ENCODE measurements at places on chromosomes 2 and 18.

DNA sequence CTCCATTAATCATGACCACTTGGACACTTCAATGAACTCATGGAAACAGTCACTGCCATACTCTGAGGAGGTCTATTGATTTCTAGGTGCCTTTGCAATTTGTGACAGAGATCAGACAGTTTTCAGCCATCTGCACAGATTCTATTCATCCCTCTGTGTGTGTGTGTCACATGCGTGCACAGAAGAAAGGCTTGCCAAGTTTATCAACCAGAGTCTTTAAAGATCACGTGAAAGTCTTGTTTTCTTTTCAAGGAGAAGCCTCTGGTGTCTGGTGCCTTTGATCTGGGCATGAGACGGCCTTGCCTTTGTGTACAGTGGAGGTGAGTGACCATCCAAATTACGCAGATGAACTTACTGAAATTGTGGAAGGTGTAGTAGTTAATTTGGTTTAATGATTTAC is 164.2 kb downstream of the VAPA start:
- DNase-seq = no peak

- no peak for DNase-seq
Measured at GRCh38 chr2:69798290-69798908, 31.1 kb upstream of the GMCL1 start.

GRCh38 chr2:240520974-240521350 is 36.8 kb downstream of the ANKMY1 start:
- DNase-seq = peak; percentile 59

- no peak for DNase-seq
Measured at GRCh38 chr18:62122330-62122729, 64.5 kb downstream of the PIGN start.

DNA sequence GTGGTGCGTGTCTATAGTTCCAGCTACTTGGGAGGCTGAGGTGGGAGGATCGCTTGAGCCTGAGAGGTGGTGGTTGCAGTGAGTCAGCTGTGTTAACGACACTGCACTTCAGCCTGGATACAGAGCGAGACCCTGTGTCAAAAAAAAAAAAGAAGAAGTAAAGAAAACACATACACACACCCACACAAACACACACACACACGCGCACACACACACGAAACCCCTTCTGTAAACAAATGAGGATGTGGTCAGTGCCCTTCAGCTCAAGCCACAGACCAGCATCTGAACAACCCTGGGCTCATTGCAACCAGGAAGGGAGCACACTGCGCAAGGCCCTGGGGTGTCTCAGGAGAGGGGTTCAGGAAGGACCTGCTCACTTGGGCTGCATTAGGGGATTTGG is 47.9 kb upstream of the KCNF1 start:
- no peak for DNase-seq

DNA sequence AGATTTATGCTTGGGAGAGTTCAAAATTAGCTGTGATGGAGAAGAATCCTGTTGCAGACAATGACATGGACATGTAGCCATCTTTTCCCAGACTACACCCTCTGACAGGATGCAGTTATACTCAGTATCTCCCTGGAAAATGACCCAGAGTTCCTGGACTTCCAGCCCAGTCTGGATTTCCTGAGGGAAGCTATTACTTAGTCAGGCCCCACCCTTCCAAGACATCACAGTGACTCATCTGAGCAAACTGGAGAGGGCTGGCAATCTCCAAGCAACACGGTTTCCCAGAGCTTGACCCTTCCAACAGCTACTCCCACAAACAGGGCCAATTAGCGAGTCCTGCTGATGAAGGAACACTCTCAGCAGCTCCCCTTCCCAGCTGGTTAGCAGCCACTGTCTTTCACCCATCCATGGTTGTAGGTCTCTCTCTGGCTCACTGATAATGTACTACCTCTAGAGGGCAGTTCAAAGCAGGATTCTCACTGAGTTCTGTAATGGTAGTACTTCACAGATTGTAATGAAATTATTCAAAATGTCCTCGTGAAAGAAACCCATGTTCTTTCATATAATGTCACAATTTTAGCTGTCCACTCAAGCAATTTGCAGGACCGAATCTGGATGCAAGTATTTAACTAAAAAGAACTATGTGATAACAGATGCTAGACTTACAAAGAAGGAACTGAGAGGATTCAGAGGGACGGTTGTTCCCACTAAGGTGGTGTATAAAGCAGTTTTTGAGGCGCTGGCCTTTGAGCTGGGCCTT is 110.2 kb downstream of the MDH1 start:
- peak; percentile 91 for DNase-seq

DNA sequence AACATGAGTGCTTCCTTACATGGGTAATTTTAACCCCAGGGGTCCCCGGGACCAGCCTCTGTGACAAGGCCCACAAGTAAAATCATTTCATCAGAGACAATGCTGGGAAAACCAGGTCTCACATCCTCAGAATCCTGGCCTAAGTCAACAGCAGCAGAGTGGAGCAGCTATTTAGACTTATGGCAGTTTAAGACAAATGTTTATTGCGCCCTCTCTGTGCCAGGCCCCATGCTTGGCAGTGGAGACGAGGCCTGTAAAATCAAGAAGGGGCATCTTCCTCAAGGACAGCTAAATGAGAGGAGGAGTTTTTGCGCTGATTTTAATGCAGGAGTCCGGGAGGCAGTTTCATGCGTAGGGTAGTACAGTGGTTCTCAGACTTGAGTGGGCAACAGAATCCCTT is 56.0 kb upstream of the ACAA2 start:
- no peak for DNase-seq
